Neural progenitor cell (in vitro differentiated cells): ENCODE measurements at places on chromosomes 3 and 15. TPM values are rescaled to one million over a fixed set of nuclear protein-coding genes. Genes with fewer than 3 reads are reported as not detected.

The TBCCD1 gene
- total RNA-seq = 16.8 and 21.1 TPM in 2 replicates

The LRRN1 gene
- 57.9 and 68.8 TPM in 2 replicates for total RNA-seq

The SKOR1 gene
- 0.09 and 0.51 TPM in 2 replicates for total RNA-seq

DNA sequence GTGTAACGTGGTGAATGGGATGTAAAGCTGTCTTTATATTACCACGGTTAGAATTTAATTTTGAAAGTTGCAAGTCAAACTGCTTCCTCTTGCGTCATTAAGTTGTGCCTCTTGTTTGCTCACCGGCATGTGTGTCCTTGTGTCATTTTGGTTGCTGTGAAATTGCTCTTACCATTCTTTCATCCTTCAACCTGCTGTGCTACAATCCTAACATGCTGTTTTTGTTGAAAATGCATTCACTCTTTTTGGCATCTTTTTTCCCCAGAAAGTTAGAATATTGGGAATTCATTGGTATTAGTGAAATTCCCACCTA lies 164.7 kb downstream of the PGPEP1L start:
- H3K4me1 ChIP-seq = peaks cover 38% of the 10 kb centered on the region
- H3K27me3 ChIP-seq = no peaks in the 10 kb centered on the region
- no peaks in the 10 kb centered on the region for H3K36me3 ChIP-seq

GRCh38 chr15:57118013-57118799 lies 199.8 kb downstream of the TCF12 start:
- H3K27ac ChIP-seq = no peak overlapping the region
- H3K4me3 ChIP-seq = no peak overlapping the region
- no peak for DNase-seq
- H3K27me3 ChIP-seq = no peaks in the 10 kb centered on the region
- peaks cover 4% of the 10 kb centered on the region for H3K36me3 ChIP-seq

DNA sequence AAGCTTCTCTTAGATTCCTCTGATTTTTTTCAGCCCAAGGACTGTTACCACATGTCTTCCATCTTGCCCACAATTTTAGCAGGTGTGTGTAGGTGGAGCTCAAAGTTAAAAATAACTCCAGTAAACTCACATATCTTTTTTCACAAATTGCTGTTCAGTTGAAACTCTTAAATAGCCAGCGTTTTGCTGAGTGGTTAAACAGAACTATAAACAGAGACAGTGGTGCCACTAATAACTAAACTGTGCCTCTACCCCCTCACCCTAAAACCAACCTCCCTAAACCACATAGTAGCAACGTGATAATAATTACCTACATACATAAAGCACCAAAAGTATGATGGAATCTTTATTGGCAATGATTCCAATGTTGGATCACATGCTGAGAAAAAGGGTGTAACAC lies 525.1 kb downstream of the PDCD6IP start:
- no peak overlapping the region for H3K27ac ChIP-seq
- H3K36me3 ChIP-seq = no peaks in the 10 kb centered on the region
- peaks cover 14% of the 10 kb centered on the region for H3K4me1 ChIP-seq
- H3K4me3 ChIP-seq = no peak overlapping the region

DNA sequence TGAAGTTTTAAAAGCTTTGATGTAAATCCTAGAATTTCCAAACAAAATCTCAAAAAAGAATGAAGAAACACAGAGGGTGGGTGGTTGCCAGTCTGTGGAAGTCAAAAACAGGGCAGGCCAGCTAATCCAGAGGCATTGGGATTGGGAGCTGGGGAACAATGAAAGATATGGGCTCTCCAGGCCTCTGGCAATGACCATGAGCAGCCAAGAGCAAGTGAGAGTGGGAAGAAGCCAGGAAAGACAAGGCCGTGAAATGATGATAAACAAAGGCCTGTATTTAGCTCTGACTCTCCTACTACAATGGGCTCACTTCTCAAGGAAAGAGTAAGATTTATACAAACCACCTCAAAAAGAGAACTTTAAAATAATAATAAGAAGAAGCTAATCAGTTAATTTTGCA lies 248.5 kb downstream of the ZMAT3 start:
- no peak overlapping the region for H3K27ac ChIP-seq
- H3K27me3 ChIP-seq = no peaks in the 10 kb centered on the region
- DNase-seq = no peak
- no peak overlapping the region for H3K4me3 ChIP-seq
- H3K36me3 ChIP-seq = no peaks in the 10 kb centered on the region

DNA sequence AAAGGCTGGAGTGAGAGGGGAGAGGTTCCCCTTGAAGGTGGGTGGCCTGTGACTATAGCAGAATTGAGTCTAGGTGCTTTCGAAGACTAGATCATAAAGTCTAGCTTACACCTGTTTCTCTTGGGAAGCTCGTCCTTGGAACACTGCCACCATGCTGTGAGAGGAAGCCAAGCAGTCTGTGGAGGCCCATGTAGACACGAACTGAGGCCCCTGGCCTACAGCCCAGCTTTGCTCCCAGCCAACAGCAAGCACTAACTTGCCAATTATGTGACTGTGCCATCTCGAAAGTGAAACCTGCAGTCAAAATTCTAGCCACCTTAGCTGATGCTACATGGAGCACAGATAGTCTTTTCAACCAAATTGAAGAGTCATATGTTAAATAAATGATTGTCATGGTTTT lies 190.5 kb upstream of the NECTIN3 start:
- no peak overlapping the region for H3K27ac ChIP-seq
- H3K27me3 ChIP-seq = no peaks in the 10 kb centered on the region
- H3K4me1 ChIP-seq = peaks cover 3% of the 10 kb centered on the region

DNA sequence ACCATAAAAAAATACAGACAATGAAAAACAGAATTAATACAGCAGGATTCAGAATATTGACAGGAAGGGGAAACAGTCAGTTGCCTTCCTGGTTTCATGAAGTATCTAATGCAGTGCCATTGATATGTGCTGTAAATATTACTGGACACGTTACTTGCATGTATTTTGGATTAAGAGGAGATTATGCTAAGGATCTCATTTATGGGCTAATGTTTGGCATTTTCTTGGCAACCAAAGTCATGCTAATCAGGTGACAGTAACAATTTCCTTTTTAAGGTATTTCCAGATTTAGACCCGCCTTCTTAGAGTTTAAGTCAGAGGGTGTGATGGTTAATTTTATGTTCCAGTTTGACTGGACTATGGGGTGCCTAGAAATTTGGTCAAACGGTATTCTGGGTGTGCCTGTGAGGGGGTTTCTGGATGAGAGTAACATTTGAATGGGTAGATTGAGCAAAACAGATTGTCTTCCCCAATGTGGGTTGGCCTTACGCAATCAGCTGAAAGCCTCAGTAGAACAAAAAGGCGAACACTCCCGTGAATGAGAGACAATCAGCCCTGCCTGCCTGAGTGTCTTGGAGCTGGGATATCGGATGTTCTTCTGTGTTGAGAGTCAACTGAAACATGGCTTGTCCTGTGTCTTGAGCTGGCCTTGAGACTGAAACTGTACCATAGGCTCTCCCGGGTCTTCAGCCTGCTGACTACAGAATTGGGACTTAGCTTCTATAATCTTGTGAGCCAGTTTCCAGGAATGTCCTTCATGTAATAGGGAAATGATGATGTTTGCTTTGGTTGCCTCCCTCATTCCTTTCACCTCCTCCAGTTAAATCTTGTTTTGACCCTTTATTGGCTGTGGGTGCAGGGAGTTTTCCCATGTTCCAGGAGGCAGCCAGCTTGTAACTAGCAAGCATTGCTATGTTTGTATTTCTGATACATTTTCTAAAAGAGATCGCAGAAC lies 10.5 kb downstream of the SQOR start:
- H3K4me3 ChIP-seq = no peak overlapping the region
- no peaks in the 10 kb centered on the region for H3K36me3 ChIP-seq
- no peak overlapping the region for H3K27ac ChIP-seq
- H3K4me1 ChIP-seq = no peaks in the 10 kb centered on the region
- DNase-seq = no peak

DNA sequence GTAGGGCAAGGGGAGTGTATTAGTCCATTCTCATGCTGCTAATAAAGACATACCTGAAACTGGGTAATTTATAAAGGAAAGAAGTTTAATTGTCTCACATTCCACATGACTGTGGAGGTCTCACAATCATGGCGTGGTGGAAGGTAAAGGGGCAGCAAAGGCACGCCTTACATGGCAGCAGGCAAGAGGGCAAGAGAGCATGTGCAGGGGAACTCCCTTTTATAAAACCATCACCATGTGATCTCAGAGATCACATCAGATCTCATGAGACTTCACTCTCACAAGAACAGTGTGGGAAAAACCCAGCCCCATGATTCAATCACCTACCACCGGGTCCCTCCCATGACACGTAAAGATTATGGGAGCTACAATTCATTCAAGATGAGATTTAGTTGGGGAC lies 41.4 kb downstream of the SUMF1 start:
- no peak for DNase-seq
- H3K36me3 ChIP-seq = no peaks in the 10 kb centered on the region
- no peaks in the 10 kb centered on the region for H3K27me3 ChIP-seq
- H3K4me1 ChIP-seq = no peaks in the 10 kb centered on the region
- no peak overlapping the region for H3K27ac ChIP-seq
